ENCODE measurements at places on chromosomes 7 and 10. TPM values are rescaled to one million over a fixed set of nuclear protein-coding genes. Genes with fewer than 3 reads are reported as not detected.

The DNAJB12 gene
- total RNA-seq = 17.7 TPM

The SSBP1 gene
- total RNA-seq = 122 TPM

The ABCB1 gene
- total RNA-seq = 0.36 TPM

The GRM8 gene
- total RNA-seq = 0.36 TPM

The TDRD1 gene
- 0.45 TPM for total RNA-seq

The GPER1 gene
- 6.4 TPM for total RNA-seq

The R3HCC1L gene
- total RNA-seq = 10.8 TPM

The ITPRID1 gene
- total RNA-seq = not detected

The MINDY4 gene
- total RNA-seq = 13.2 TPM

The RTKN2 gene
- 11.9 TPM for total RNA-seq

The HDAC9 gene
- 40.6 TPM for total RNA-seq

DNA sequence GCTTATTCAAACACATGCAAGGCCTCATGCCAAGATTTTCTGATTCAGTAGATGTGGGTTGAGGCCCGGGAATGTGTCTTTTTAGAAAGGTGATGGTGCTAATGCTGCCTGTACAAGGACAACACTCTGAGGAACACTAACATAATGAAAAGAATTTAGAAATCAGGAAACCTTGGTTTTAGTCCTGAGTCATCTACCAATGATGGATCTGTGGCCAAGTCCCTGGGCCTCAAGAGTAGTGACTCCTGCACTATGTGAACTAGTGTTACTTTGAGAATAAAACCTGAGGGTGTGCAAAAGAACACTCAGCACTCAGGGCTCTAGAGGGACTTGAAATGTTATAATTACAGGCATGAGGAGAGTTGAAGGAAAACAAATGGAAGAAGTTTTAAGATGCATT is 741.7 kb upstream of the GALNT17 start:
- no peak for DNase-seq

- peak; percentile 78 for DNase-seq
Observed at GRCh38 chr10:29160150-29160617, 128.7 kb upstream of the LYZL1 start.

DNA sequence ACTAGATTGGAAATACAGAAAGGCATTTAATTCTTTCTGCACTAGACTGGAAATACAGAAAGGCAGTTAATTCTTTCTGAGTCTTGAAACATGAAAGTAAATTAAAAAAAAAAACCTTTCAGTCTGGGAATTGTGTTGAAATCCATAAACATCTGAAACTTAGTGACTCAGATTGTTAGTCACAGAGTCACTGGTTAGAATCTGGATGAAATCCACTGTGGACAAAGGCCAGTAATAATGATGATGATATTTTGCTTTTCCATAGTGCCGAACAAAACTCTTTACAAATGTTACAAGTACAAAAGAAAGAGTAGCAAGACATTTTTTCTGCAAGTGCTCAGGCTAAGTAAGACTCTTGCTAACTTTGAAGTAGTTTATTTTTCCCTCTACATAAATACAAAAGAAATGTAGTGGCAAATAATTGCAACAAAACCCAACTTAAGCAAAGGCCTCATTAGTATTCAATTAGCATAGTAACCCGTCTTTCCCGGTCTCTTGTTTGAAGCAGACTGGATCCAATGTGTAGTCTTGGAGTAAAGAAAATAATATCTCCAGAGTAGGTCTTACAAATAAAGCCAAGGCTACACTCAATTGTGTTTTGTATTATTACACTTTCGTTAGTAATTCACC is 5.8 kb upstream of the PRTFDC1 start:
- DNase-seq = peak; percentile 98

- DNase-seq = no peak
Observed at GRCh38 chr7:114062810-114063209, 144.0 kb upstream of the PPP1R3A start.

DNA sequence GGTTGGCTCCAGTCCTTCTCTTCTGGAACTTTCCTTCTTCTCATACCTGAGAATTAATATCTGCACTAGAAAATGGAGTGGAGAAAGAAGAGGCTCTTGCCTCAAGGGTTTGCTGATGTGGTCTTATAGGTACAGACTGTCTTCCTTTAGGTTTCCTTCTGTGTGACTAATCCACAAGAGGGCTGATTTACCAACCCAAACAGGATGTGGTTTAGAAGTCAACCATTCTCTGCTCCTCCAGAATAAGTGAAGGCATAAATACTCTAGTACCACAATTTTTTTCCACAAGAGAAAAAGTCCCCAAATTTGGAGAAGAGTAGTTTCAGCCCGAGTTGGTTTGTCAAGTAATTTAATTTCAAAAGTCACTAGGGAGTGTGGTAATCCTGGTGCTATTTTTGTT is 85.8 kb downstream of the NRP1 start:
- DNase-seq = peak; percentile 75

GRCh38 chr7:116218051-116218645 is 7.8 kb downstream of the TES start:
- DNase-seq = peak; percentile 99

GRCh38 chr7:42677751-42678699 is 233.8 kb downstream of the C7orf25 start:
- peak; percentile 92 for DNase-seq

DNA sequence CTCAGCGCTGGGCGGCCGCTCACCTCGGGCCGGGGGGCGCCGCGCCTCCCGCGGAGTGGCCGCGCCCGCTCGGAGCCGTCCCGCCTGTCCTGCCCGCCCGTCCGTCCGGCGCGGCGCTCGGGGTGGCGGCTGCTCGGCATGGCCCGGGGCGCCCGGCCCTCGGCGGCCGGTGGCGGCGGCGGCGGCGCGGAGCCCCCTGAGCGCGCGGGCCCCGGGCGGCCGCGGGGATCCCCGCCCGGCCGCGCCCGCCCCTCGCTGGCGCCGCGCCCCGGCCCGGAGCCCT is 338 bp downstream of the SDK1 start:
- no peak for DNase-seq

GRCh38 chr7:102813191-102814024 is 64.6 kb downstream of the FAM185A start:
- DNase-seq = no peak

- DNase-seq = no peak
Observed at GRCh38 chr7:115475761-115476385, 554.0 kb downstream of the MDFIC start.

GRCh38 chr10:58955615-58956014 is 220.8 kb upstream of the PHYHIPL start:
- no peak for DNase-seq

GRCh38 chr7:25860275-25861163 is 291.5 kb upstream of the NFE2L3 start:
- DNase-seq = no peak

- DNase-seq = peak; percentile 98
Observed at GRCh38 chr7:131071786-131072504, 255.7 kb upstream of the MKLN1 start.

GRCh38 chr10:19825700-19826099 is 9.5 kb downstream of the PLXDC2 start:
- no peak for DNase-seq

DNA sequence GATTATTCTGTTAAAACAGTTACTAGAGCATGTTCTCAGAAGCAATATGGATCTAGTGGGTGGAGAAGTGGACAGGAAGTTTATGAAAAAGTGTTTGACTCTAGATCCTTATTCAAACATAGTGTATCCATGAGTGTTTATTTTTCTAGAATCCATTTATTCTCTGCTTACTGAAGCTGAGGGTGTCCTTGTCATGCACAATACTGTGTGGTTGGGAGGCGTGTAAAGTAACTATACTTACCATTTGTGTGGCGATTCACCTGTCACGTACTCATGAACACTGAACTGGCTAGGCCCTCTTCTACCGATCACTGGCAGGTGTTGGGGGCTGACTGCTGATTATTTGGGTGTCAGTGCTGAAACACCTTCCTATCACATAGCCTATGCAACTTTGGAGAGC is 74.0 kb downstream of the POU6F2 start:
- no peak for DNase-seq

DNA sequence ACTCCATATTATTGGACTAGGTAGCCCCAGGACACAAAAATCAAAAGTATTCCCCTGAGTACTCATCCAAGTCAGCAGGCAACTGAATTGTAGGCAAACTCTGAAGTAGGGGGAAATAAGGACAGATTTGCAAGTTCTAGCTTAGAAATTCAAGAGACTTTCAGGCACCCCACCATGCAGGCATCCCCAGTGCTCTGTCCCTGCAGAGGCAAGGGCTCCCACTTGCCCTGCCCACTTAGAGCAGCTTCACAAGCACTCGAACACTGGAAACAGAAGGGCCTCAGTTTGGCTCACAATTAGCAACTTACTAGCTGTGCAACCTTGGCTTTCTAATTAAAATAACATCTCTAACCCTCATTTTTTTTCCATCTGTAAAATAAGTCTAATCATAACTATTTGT is 209.2 kb downstream of the C7orf25 start:
- no peak for DNase-seq

DNA sequence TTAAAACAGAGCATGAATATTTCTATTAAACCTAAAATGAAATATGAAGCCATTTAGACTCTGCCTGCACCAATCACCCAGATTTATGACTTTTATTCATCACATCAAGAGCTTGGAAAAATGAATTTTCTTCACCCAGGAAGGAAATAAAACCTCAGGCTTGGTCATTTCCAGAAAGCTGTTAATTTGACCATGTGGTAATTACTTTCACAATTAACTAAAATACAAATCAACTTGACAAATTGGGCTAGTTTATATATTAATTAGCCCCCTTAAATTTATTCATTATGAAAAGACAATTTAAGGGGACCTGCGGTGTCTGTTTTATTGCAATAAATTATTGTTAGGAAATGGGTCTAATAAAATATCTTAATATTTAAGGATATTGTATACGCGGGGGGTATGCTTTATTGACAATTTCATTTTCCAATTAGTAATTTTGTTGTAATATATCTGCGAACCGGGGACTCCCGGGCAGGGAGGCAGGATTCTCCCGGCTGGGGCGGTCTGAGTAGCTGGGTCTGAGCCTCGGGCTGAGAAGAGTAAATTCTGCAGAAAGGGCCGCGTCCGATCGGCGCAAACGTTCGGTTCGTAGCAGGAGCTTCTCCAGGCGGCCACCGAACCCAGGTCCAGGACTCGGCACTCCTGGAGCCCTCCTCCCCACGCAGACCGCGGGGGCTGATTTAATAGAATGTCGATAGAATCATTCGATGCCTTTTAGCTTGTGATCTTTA is 9.4 kb upstream of the MNX1 start:
- no peak for DNase-seq

DNA sequence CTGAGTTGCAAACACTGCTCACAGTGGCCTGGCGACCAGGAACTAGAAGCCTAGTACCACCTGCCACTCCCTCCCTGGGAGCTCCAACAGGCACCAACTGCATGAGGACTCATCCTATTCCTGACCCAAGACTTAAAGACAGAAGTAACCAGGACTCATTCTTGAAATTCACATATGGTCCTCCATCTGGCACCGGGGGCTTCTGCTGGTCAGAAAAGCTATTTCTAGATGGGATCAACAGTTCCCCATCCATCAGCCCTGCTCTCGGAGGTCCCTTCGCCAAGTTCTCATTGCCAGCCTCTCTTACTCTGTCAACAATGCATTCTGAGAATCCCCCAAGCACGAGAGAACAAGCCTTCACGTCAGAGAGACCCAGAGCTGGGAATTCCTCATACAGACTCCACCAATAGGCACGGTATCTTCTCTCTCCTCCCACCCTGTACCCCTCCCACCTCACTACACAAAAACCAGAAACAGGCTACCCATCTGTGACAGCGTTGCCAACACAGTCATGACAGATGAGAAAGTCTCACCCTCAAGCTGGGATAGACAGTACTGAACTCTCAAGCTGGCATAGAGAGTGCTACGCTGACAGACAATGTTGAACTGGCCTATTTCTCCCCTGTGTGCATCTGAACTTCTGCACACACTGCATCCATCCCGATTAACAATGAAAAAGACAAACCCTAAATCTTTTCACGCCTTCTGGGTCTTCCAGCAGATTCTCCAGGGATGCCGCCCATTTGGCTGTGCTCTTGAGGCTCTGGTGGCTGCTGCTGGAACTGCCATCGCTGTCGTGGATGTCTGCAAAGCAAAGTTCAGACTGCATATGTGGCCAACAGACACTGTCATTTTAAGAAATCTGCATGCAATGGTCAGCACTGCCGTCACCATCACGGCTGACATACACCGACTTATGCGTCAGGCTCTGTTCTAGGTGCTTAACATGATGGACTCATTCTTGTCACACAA is 15.6 kb downstream of the RGS10 start:
- no peak for DNase-seq

- no peak for DNase-seq
Observed at GRCh38 chr10:30481603-30482002, 47.6 kb downstream of the MAP3K8 start.

DNA sequence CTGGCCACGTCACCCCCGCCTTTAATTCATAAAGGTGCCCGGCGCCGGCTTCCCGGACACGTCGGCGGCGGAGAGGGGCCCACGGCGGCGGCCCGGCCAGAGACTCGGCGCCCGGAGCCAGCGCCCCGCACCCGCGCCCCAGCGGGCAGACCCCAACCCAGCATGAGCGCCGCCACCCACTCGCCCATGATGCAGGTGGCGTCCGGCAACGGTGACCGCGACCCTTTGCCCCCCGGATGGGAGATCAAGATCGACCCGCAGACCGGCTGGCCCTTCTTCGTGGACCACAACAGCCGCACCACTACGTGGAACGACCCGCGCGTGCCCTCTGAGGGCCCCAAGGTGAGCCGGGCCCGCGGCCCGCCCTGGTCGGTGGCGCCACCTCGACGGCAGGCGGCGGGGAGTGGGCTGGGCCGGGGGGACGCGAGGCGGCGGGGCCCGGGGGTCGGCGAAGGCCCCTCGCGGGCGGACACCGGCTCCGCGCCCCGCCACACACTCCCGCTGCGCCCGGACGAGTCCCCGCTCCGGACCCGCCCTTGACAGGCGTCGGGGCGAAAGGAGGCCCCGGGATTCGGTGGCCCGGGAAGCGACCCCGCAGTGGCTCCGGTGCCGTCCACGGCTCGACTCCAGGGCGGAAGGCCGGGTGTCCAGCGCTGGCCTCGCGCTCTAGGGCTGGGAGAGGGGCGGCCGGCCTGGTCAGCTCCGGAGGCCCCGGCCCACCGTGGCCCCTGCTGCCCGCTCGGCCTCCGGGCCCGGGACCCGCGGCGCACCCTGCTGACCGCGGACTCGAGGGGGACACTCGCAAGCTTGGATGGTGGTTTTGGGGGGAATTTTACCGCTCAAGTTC is 557 bp downstream of the BAG3 start:
- DNase-seq = no peak

Data from fibroblast of the aortic adventitia (primary cell).